Esophagus squamous epithelium (tissue), 5 donors: ENCODE measurements at places on chromosomes 1 and 21.

DNA sequence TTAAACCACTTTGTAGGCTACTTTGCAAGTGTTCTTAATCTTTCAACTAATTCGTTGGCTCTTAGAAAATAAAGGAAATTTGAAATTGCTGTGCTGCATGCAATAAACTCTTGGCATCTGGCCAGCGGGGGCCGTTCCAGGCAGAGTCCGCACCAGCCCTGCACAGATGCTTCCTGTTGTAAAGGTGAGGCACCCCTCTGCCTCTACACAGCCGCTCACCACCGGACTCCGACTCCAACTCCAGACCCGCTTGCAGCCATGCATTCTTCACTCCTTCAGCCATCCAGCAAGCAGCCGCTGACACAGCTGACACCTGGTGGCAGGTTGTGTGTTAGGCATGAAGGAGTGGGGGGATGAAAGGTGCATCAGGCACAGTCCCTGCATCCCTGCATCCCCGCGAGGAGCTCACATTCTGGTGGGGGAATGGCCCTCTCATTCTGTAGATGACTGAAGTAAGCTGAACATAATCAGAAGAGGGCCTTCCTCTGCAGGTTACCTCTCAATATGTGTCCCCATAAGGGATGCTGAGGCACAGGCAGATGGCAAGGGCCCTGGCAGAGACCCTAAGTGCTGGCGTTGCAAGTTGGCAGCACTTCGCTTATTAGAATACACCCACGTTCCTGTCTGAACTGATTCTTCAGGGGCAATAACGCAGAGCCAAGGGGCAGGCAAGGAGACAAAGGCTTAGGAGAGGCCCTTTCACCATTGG is 56.8 kb downstream of the GLIS1 start:
- no peak for DNase-seq

DNA sequence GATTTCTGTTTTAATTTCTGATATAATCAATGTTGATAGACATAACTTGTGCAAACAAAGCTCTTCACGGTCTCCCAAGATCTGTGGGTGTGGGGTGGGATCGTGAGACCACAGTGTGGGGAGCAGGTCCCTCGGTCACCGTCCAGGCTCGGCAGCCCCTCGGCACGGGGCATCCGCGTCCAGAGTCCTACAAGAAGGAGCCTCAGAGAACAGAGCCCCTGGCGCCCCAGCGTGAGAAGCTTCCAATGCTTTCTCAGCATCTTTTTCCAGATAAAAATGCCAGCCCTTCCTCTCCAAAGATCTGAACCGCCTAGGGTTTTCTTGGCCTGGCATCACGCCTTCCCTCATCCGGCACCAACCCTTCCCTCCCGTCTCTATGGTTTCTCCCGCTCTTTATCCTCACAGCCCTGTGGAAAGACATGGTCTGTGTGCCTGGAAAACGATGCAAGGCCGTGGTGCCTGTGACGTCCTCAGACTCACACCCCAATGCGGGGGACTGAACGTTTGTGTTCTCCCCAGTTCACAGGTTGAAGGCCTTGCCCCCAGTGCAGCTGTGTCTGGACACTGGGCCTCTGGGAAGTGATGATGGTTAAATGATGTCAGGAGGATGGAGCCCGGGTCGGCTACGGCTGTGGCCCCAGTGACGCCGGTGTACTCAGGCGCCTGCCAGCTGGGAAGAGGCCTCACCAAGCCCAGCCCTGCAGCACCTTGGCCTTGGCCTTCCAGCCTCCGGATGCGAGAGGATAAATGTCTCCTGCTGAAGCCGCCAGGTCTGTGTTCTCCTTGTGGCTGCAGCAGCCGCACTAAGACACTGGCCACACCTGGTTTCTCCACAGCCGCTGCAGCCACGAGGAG is 45.9 kb upstream of the COL6A2 start:
- DNase-seq, result no peak

DNA sequence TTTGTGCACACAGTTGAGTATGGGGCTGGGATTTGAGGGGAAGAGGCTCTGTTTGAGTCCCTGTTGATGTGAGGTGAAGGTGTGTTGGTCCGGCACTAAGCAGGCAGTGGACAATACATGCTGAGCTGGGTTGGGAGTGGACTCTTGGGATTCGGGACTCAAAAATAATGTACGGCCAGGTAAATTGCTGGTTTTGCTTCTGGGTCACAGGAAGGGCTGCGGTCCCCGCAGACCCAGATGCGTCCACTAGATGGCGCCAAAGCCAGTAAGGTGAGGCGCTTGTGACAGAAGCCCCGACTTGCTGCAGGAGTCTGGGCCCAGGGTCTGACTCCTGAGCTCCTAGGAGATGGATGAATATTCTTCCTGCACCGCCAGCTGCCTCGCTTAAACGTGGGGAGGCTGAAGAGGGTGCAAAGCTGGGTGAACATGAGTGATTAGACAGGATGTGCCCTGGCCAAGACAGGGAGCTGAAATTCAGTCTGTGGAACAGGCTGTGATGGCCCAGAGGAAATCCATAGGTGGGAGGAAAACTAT is 61.4 kb downstream of the ACBD3 start:
- no peak for DNase-seq

DNA sequence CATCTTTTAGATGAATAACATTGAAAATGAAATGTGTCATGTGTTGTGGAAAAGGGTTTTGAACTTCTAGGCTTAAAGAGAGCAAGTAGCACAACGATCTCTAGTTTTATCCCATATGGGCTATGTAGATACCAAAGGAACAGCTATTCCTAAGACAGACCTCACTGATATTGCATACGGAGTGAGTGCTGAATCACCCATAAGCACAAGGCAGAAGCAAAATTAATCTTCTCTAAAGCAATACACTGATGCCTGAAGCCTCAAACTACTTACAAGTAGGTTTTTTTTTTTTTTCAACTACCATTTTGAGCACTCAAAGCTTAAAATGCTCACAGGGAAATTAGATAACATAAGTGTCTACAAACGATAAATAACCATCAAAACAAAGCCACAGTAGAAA is 5.0 kb upstream of the KMO start:
- DNase-seq, result no peak

DNA sequence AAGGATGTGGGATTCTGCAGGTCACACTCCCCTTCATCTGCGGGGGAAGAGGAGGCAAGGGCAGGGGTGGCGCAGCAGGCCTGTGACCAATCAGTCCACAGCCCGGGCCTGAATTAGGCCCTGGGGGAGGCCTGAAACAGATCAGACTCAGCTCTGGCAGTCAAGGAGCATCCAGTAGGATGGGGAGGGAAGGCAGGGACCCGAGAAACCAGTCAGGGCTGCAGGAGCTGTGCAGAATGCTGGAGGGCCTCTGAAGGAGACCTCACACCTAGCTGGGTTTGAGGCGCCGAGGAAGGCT is 12.7 kb downstream of the TNNT2 start:
- no peak for DNase-seq

- no peak for DNase-seq
Observed at GRCh38 chr1:217053676-217054075, 330.4 kb upstream of the ESRRG start.

DNA sequence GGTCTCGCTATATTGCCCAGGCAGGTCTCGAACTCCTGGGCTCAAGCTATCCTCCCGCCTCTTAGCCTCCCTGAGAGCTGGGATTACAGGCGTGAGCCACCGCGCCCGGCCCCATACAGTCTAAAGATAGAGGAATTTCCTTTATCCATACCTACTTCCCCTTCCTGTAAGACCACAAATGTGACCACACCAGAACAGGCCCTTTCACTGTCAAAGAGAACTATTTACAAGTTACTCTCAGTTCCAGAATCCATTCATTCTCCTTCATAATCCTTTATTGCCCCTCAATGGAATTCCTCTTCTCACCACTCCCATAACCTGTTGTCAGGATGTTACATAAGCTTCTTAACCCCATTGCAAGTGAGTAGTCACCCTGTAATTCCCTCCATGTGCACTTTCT is 26.3 kb upstream of the SLC5A9 start:
- no peak for DNase-seq

- no peak for DNase-seq
Observed at GRCh38 chr1:225767634-225768540, 9.7 kb upstream of the SRP9 start.

- no peak for DNase-seq
Observed at GRCh38 chr1:15940110-15941043, 35.5 kb downstream of the ZBTB17 start.

GRCh38 chr1:9629445-9630201 is 21.9 kb upstream of the PIK3CD start:
- peak; percentile 45 for DNase-seq

GRCh38 chr21:36551731-36552433 is 72.0 kb upstream of the CLDN14 start:
- DNase-seq, result no peak

- no peak for DNase-seq
Observed at GRCh38 chr1:234229581-234230387, 143.5 kb upstream of the COA6 start.

DNA sequence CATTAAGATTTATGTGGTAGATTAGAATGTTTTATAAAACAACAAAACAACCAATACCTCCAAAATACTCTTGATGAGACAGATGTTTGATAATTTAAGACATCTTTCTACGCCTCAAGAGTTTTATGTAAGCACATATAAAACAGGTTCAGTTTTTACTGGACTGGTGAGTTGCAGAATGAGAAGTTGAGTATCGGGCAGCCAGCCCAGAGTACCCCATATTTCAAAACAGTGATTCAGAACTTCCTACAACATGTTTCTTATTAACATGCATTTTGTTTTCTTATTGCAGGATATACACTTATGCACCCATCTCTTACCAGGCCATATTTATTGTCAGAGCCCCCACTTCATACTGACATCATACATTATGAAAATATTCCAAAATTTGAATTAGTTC is 91.4 kb upstream of the RAVER2 start:
- DNase-seq, result no peak

GRCh38 chr1:239228451-239228850 is 157.9 kb upstream of the CHRM3 start:
- DNase-seq, result no peak

- DNase-seq, result no peak
Observed at GRCh38 chr1:184701816-184702215, 52.8 kb downstream of the EDEM3 start.

DNA sequence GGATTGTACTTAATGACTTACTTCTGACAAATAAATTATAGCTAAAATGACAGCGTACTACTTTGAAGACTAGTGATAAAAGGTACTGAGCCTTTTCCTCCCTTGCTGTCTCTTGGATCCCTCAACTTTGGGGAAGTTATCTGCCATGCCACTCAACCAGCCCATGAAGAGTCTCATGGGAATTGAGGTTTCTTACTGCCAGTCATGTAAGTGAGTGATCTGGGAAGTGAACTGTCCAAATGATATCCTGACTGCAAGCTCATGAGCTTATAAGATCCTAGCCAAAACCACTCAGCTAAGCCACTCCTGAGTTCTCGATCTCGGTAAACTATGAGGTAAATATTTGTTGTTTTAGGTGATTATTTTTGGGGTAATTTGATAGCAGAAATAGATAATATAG is 247.8 kb downstream of the NCAM2 start:
- no peak for DNase-seq

GRCh38 chr1:165330483-165330882 is 26.0 kb downstream of the LMX1A start:
- no peak for DNase-seq
